SJSA1 (cell line): ENCODE measurements at places on chromosomes 11 and 22. TPM values are rescaled to one million over a fixed set of nuclear protein-coding genes. Genes with fewer than 3 reads are reported as not detected.

Gene CALCA
- not detected in 2 replicates for total RNA-seq

Gene PGGHG
- 2.1 and 4.6 TPM in 2 replicates for total RNA-seq

Gene EFCAB6
- 0.50 TPM in 1 of 2 replicates, not detected in the other for total RNA-seq

Gene NFAM1
- total RNA-seq, result not detected in 2 replicates

Gene KCTD14
- 2.3 and 7.7 TPM in 2 replicates for total RNA-seq

Gene TIGD3
- 0.25 TPM in 1 of 2 replicates, not detected in the other for total RNA-seq

Gene DRICH1
- total RNA-seq, result not detected in 2 replicates

Gene NLRP14
- total RNA-seq, result not detected in 2 replicates

Gene TSPAN32
- total RNA-seq, result 0.39 TPM in 1 of 2 replicates, not detected in the other

Gene SLC25A18
- not detected in 2 replicates for total RNA-seq

Gene EML3
- 19.8 and 28.1 TPM in 2 replicates for total RNA-seq

GRCh38 chr11:117970400-117971024 is 15.7 kb upstream of the IL10RA start:
- no peaks in the 10 kb centered on the region for H3K36me3 ChIP-seq
- no peak for DNase-seq
- no peaks in the 10 kb centered on the region for H3K27me3 ChIP-seq
- no peak overlapping the region for H3K27ac ChIP-seq

DNA sequence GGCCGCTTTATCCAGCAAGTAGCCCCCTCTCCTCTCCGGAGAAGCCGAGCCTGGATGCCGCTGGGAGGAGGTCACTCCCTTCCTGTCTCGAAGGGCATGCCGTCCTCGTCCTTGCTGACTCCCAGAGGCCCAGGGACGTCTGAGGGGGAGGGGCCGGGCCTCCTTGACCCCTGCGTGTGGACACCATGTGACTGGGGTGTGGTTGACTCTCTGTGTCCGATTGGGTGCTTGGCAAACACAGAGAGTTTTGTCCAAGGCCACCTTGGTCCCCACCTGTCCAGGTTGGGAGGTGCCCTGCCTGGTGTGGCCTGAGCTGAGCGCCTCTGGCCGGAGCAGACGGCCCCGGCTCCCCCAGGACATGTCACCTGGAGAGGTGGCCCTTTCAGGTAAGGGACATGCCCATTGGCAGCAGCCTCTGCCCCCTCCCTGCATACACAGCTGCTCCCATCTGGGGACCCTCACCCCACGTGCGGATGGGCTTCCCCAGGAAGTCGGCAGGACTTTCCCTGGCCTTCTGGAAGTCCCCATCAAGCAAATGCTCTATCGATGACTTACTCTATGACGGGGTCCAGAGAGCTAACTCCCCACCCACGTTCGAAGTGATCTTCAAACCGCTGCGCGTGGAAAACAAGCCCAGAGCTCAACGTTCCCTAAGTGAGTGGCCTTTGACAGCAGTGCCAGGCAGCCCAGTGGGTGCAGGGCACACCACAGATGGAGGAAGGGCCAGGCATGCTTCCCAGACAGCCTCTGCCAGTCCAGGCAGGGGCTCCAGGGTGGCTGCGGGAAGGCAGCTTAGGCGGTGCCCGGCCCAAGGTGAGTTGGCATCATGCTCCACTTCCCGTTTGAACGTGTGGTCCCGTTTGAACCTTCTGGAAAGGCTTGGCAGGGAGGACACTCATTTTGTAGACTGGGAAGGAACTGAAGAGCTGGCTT is at the start of gene SMIM38:
TSS of gene SMIM38 (plus strand) at position 634 of the 933 bp plus-strand sequence. CDS start 1,912 bp downstream, outside the sequence.
- no peaks in the 10 kb centered on the region for H3K36me3 ChIP-seq
- no peak within 1 kb of the TSS for H3K4me3 ChIP-seq
- DNase-seq, result no peak
- H3K4me1 ChIP-seq, result peaks cover 40% of the 10 kb centered on the region
- no peaks in the 10 kb centered on the region for H3K27me3 ChIP-seq
- H3K27ac ChIP-seq, result peak within 1 kb of the TSS; percentile 82

DNA sequence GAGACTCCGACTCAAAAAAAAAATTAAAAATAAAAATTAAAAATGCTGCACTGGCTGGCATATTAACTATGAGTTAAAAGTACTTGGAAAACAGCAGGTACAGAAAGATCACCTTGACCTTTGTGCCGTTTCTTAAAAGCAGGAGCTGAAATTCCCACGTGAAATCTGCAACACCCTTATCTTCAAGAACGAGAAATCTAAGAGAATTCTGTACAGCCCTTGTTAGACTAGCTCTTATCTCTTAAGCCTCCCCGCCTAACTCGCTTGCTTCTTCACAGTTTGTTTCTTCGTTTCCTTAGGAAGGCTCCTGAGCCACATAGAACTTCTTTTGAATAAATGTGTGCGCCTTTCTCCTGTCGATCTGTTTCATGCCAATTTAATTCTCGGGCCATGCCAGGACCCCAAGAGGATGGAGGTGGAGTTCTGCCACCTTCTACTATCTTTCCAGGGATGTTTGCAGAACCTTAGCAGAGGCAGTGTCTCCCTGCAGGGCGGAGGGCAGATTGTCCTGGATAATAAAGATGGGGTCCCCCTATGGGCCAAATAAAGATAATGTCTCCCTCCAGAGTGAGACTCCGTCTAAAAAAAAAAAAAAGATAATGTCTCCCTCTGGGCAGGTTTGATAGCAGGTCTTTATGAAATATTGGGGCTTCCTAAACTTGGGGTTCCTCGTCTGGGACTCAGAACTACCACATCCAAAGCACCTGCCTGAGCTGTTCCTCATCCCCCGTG is 27.4 kb upstream of the SYT8 start:
- no peak for DNase-seq
- H3K36me3 ChIP-seq, result no peaks in the 10 kb centered on the region
- no peak overlapping the region for H3K4me3 ChIP-seq
- no peaks in the 10 kb centered on the region for H3K4me1 ChIP-seq

DNA sequence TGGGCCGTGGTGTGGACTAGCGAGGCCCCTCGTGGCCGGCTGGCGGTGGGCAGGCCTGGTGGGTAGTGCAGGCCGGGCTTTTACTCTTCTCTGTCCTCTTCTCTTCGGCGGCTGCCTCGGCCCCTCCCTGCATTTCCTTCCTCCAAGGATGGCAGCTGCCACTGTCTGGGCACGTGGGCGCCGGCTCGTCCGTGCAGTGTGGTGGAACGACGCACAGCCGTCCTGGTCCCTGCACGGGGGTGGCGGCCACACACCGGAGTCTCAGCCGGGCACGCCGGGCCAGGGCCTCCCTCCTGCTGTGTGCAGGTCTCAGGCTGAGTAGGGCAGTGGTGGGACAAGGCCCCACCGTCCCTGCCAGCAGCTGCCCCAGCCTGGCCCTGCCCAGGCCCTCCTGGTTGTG is 37.7 kb downstream of the MOB2 start:
- H3K4me1 ChIP-seq, result no peaks in the 10 kb centered on the region
- H3K4me3 ChIP-seq, result no peak overlapping the region
- H3K27ac ChIP-seq, result no peak overlapping the region
- no peaks in the 10 kb centered on the region for H3K27me3 ChIP-seq
- H3K36me3 ChIP-seq, result no peaks in the 10 kb centered on the region

DNA sequence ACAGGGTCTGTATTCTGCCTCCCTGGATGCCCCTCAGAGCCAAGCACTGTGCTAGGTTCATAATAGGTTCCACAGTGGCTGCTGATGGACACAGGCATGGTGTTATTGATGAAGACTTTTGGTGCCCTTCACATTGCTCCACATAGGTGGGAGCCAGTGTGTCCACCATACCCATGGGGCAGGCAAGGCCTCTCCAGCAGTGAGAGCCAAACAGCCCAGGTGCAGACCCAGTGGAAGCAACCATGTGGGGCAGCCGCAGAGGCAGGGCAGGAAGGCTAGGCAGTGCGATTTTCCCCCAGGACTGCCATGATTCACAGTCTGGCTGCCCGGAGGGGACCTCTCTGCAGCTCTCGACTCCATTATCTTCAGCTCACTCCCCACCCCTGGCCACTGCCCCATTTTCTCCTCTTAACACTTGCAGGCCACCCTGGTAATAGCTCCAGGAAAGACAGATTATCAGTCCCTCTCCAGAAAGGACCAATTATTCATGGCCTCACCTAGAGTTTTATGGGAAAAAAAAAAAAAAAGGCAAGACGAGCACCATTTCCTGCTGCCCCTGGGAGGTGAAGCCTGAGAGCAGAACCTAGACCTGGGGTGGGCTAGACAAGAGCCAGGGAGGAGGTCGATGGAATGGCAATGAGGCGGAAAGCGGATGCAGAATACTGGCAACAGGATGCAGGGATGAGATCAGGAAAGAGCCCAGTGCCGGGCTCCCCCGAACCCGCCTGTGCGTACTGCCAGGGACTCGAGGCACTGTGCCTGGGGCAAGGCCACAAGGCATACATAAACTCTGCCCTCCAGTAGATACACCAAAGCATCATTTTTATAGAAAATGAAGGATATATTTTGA is 343.0 kb upstream of the NCAM1 start:
- no peaks in the 10 kb centered on the region for H3K27me3 ChIP-seq
- DNase-seq, result no peak
- H3K4me1 ChIP-seq, result no peaks in the 10 kb centered on the region
- H3K4me3 ChIP-seq, result no peak overlapping the region

DNA sequence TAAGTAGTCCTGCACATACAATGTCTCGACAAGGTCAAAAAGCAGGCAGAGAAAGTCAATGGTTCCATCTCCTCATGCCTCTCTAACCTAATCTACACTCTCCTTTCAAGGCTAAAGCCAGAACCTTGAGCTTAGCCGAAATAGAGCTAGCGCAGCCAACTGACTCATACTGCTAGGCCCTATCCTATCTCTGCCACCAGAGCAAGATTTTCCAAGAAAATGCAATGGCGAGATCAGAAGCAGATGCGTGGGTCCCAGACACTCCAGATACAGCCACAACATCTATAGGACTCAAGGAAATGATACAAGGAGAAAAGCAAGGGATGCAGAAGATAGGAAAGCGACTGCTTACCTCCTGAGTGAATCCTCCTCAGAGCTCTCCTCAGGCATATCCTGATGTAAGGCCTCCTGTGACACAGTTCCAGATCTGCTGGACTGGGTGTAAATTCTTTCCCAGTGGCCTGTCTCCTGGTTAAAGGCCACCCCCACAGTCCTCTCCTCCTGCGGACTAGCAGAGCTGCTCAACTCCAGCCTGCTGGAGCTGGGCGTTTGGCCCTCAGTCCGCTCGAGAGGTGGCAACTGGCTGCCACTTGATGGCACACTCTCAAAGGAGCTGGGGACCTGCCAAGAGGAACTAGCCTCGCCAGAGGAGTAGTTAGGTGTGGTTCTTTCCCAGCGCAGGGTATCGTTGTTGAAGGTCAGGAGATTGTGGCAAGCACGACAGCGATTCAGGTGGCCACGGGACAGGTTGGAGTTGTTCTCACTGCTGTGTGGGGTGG is 52.0 kb downstream of the AMBRA1 start:
- no peak overlapping the region for H3K4me3 ChIP-seq
- no peaks in the 10 kb centered on the region for H3K4me1 ChIP-seq
- H3K27me3 ChIP-seq, result no peaks in the 10 kb centered on the region
- no peak overlapping the region for H3K27ac ChIP-seq

GRCh38 chr11:10575346-10576034 is 7.0 kb upstream of the LYVE1 start:
- no peak for DNase-seq
- no peak overlapping the region for H3K4me3 ChIP-seq
- no peaks in the 10 kb centered on the region for H3K36me3 ChIP-seq
- H3K4me1 ChIP-seq, result peaks cover 15% of the 10 kb centered on the region
- H3K27ac ChIP-seq, result no peak overlapping the region

- H3K4me1 ChIP-seq, result no peaks in the 10 kb centered on the region
- H3K4me3 ChIP-seq, result no peak overlapping the region
- DNase-seq, result no peak
- H3K27ac ChIP-seq, result no peak overlapping the region
- H3K36me3 ChIP-seq, result no peaks in the 10 kb centered on the region
Measured at GRCh38 chr11:78262691-78263090, 74.0 kb downstream of the USP35 start.

DNA sequence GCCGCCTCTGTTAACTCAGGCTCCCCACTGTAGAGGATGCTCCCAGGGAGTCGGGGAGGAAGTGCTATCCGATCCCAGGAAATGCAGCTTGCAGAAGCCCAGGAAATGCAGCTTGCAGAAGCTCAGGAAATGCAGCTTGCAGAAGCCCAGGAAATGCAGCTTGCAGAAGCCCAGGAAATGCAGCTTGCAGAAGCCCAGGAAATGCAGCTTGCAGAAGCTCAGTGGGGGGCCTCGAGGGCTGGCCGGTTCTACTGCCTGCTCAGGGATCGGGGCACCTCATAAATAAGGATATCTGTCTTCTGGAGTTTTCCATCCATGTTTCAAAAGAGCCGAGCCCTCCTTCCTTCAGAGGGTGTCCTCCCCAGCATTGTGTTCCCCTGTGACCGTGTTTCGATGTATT is 25.1 kb upstream of the SMIM38 start:
- DNase-seq, result no peak
- H3K36me3 ChIP-seq, result peaks cover 3% of the 10 kb centered on the region; the same call in 1 of the 2 replicates
- H3K4me1 ChIP-seq, result peaks cover 38% of the 10 kb centered on the region
- no peaks in the 10 kb centered on the region for H3K27me3 ChIP-seq
- H3K27ac ChIP-seq, result no peak overlapping the region
- no peak overlapping the region for H3K4me3 ChIP-seq

- no peak overlapping the region for H3K4me3 ChIP-seq
- peaks cover 14% of the 10 kb centered on the region for H3K4me1 ChIP-seq
- no peaks in the 10 kb centered on the region for H3K36me3 ChIP-seq
- H3K27me3 ChIP-seq, result no peaks in the 10 kb centered on the region
- DNase-seq, result no peak
Measured at GRCh38 chr11:9535189-9535781, 38.2 kb upstream of the WEE1 start.

DNA sequence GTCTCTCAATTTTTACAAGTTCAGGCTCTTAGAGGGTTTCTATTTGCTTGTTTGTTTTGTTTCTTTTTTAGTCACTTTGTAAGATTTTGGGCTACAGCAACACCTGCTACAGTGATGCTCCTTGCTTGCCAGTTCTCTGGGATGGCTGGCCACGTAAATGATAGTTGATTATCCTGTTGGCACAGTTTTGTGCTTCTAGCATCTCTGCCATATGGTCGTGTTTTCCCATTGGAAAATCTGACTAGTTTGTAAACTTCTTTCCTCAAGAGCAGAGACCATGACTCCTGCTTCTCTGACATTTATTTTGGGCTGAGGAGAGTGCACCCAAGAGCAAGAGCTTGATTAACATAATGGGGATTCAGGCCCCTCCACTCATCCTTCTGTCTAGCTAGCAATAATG is 1621.6 kb upstream of the RAG2 start:
- no peak for DNase-seq
- no peak overlapping the region for H3K27ac ChIP-seq
- H3K36me3 ChIP-seq, result no peaks in the 10 kb centered on the region
